ENCODE measurements at places on chromosomes 7 and 10.

DNA sequence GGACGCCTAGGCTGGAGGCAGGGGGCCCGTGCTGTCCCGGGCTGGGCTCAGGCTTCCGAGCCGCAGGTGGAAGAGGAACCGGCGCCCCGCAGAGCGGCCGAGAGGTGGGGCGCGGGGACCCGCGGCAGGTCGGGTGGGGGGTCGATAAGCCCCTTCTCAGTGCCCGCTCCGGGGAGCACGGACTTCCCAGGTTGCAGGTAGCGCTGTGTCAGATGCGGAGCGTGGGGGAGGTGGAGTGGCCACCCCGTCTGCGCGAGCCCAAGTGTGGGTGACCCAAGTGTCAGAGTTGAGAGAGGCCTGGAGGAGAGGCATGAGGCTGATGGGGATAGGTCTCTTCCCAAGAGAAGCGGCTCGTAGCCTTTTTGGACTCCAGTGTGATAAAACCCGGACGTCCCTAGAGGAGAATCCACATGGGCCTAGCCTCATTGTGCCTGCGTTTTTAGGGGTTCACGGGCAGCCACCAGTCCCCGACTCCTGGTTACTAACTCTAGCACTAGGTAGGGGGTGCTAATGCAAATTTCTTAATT is 580 bp downstream of the EEPD1 start:
- no peak for DNase-seq

DNA sequence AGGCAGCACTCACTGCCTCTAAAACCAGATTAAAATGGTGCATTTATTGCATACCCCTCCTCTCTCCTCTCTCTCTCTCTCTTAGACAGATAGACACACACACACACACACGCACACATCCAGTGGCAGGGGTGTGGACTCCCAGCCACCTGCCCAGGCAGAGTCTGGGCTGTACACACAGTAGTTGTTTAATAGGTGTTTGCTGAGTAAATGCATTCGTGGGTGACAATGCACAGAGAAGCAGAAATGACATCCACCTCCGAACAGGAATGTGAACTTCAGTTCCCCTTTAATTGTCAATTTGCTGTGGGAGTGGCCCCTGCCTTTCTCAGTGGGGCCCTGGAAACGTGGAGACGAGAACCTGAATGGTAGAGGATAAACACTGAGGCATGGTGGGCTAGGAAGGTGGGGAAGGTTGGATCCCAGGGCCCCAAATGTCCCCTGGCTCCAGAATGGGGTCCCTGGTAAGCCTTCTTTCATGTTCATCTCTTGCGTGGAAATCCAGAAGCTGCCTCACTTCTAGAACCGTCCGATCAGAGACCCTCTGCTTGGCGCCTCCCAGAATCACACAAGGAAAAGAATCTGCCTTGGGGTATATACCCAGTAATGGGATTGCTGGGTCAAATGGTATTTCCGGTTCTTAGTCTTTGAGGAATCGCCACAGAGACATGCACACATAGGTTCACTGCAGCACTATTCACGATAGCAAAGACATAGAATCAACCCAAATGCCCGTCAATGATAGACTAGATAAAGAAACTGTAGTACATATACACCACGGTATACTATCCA is 58.5 kb upstream of the ECHDC3 start:
- no peak for DNase-seq

DNA sequence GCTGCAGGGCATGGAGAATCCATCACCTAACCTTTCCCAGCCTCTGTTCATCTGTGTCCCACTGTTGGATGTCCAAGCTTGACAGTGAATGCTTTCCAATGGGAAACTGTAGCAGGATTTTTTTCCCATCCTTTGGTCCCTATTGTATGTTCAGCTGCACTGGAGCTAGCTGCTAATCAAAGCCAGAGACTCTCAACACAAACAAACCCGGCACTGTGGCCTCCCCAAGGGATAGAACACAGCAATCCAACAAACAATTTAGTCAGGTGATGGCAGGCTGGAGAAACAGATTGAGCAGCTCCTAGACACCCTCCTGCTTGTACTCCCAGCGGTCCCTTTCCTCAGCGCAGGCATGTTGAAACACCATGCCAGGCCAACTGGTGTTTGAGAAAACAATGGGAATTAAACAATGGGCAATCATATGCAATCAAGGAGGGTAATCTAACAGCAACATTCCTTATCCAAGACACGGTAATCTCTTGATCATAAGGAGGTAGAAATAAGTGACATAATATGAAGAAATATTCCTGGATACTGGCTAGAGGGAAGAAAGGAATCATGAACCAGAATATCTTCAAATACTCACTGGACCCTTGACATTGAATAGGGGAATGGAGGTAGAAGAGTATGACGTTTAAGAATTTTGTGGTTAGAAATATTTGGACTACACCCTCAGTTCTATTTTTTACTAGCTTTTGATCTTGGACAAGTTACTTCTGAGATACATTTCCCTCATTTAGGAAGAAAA is 15.0 kb downstream of the PTN start:
- DNase-seq, result no peak

- DNase-seq, result no peak
Observed at GRCh38 chr7:4725014-4725849, 43.1 kb downstream of the FOXK1 start.

GRCh38 chr7:5053175-5053574 is 7.5 kb downstream of the RBAK start:
- no peak for DNase-seq

DNA sequence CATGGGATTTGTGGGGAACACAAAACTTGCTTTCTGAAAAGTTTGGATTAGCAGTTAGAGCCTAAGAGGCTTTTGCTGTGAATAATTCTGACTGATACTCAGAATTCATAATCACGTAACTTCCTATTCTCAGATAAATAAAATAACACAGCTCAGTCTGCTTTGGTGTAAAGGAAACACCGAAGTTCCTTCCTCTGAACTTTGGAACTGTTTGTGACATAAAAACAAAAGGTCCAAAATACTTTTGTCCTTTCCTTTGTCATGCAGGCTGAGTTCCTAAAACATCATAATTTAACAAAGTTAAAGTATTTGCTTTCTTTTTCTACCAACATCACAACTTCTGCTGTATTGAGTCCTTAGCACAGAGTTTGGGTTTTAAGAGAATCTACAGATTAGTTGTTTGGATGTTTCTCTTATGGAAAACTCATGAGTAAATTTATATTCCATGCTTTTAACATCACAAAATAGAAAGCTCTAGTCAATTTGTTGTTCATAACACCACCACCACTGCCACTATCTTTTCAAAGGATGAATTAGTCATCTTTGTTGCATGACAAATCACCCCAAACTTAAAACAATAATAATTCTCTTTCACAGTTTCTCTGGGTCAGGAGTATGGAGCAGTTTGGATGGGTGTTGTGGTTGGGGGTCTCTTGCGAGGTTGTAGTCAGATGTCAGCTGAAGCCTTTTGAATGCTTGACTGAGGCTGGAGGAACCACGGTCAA is 123.4 kb downstream of the REEP3 start:
- no peak for DNase-seq
